ENCODE measurements at places on chromosomes 16 and 17. TPM values are rescaled to one million over a fixed set of nuclear protein-coding genes. Genes with fewer than 3 reads are reported as not detected.

PIK3R5 gene
- not detected for polyA plus RNA-seq

CKLF gene
- polyA plus RNA-seq = 40.8 TPM

PEMT gene
- polyA plus RNA-seq = 64.2 TPM

SLC7A6OS gene
- polyA plus RNA-seq = 18.9 TPM

MYH8 gene
- 3.0 TPM for polyA plus RNA-seq

CCL4L2 gene
- not detected for polyA plus RNA-seq

SPIRE2 gene
- polyA plus RNA-seq = 45.0 TPM

ENPP7 gene
- polyA plus RNA-seq = not detected

TMEM132E gene
- polyA plus RNA-seq = 1.8 TPM

WFDC1 gene
- polyA plus RNA-seq = not detected

NQO1 gene
- polyA plus RNA-seq = 5.1 TPM

DCTN5 gene
- polyA plus RNA-seq = 65.8 TPM

GP1BA gene
- polyA plus RNA-seq = not detected

LRRC36 gene
- polyA plus RNA-seq = 1.6 TPM

TUBG1 gene
- polyA plus RNA-seq = 22.3 TPM

OR1A1 gene
- polyA plus RNA-seq = not detected

CES4A gene
- polyA plus RNA-seq = 47.0 TPM

SLFN14 gene
- polyA plus RNA-seq = not detected

FOXJ1 gene
- 0.84 TPM for polyA plus RNA-seq

FNDC8 gene
- polyA plus RNA-seq = not detected

CTDNEP1 gene
- 39.4 TPM for polyA plus RNA-seq

SDK2 gene
- polyA plus RNA-seq = 2.2 TPM

CLEC18B gene
- polyA plus RNA-seq = 1.6 TPM

PRSS36 gene
- polyA plus RNA-seq = 2.0 TPM

CDH3 gene
- polyA plus RNA-seq = 9.1 TPM

MFAP4 gene
- not detected for polyA plus RNA-seq

SOX9 gene
- 0.68 TPM for polyA plus RNA-seq

ENO3 gene
- polyA plus RNA-seq = 2.3 TPM

CYB561 gene
- 14.3 TPM for polyA plus RNA-seq

MPV17L gene
- polyA plus RNA-seq = 0.10 TPM

SMIM36 gene
- polyA plus RNA-seq = not detected

PRSS53 gene
- polyA plus RNA-seq = 9.3 TPM

SSTR5 gene
- polyA plus RNA-seq = not detected

KRTAP4-3 gene
- not detected for polyA plus RNA-seq

CDRT4 gene
- polyA plus RNA-seq = 22.5 TPM
